Vein endothelial cell (primary cell): ENCODE measurements at places on chromosomes 16 and 17. TPM values are rescaled to one million over a fixed set of nuclear protein-coding genes. Genes with fewer than 3 reads are reported as not detected.

The EPX gene
- not detected in 2 replicates for total RNA-seq

The RNF157 gene
- 0.29 and 0.65 TPM in 2 replicates for total RNA-seq

The CD7 gene
- total RNA-seq: not detected in 2 replicates

The CPPED1 gene
- 42.5 and 44.4 TPM in 2 replicates for total RNA-seq

The DPEP3 gene
- not detected in 2 replicates for total RNA-seq

The MYH13 gene
- total RNA-seq: not detected in 2 replicates

The PRR35 gene
- total RNA-seq: not detected in 2 replicates

The USP31 gene
- 27.1 and 28.9 TPM in 2 replicates for total RNA-seq

The HASPIN gene
- total RNA-seq: 7.8 and 12.9 TPM in 2 replicates

The GAS2L2 gene
- total RNA-seq: not detected in 2 replicates

The ZNF747 gene
- 9.5 and 11.7 TPM in 2 replicates for total RNA-seq

The STAC2 gene
- total RNA-seq: not detected in 2 replicates

The HES7 gene
- total RNA-seq: 0.19 and 0.33 TPM in 2 replicates

The PPP1R27 gene
- total RNA-seq: not detected in 2 replicates

The PLK1 gene
- 22.5 and 36.5 TPM in 2 replicates for total RNA-seq

The WNK4 gene
- 1.3 and 2.6 TPM in 2 replicates for total RNA-seq

The PPL gene
- 1.3 and 2.6 TPM in 2 replicates for total RNA-seq

The LITAFD gene
- not detected in 2 replicates for total RNA-seq

The STAT5A gene
- 30.4 and 52.6 TPM in 2 replicates for total RNA-seq

The FBXW10B gene
- total RNA-seq: 0.98 and 1.1 TPM in 2 replicates

The GAS7 gene
- total RNA-seq: under 0.01 and 0.10 TPM in 2 replicates

The SRP68 gene
- total RNA-seq: 29.4 and 33.4 TPM in 2 replicates

The TRAPPC1 gene
- total RNA-seq: 46.1 and 49.6 TPM in 2 replicates

The PDIA2 gene
- total RNA-seq: 0.65 TPM in 1 of 2 replicates, not detected in the other

The SLC52A1 gene
- 0.33 TPM in 1 of 2 replicates, not detected in the other for total RNA-seq

The DPH1 gene
- 20.7 and 27.8 TPM in 2 replicates for total RNA-seq

The ASPA gene
- not detected in 2 replicates for total RNA-seq

The IRF8 gene
- total RNA-seq: under 0.01 and 0.10 TPM in 2 replicates

The TPSG1 gene
- not detected in 2 replicates for total RNA-seq

The HIGD1B gene
- not detected in 2 replicates for total RNA-seq

The TUFM gene
- 145 TPM in 2 replicates for total RNA-seq

The KRT222 gene
- not detected in 2 replicates for total RNA-seq

The KRT20 gene
- total RNA-seq: not detected in 2 replicates

The HS3ST3A1 gene
- 0.10 TPM in 1 of 2 replicates, not detected in the other for total RNA-seq

The SOX8 gene
- 0.48 and 0.65 TPM in 2 replicates for total RNA-seq

The PRR15L gene
- not detected in 2 replicates for total RNA-seq

The CACNG1 gene
- not detected in 2 replicates for total RNA-seq

The PRSS27 gene
- total RNA-seq: under 0.01 and 1.1 TPM in 2 replicates
